AG08395 (cell line): ENCODE measurements at places on chromosomes 12 and 14.

GRCh38 chr12:13727707-13728195, 253.7 kb downstream of the GRIN2B start:
- DNase-seq, result no peak

- no peak for DNase-seq
Measured at GRCh38 chr12:123867141-123867540, 105.0 kb downstream of the DNAH10 start.

DNA sequence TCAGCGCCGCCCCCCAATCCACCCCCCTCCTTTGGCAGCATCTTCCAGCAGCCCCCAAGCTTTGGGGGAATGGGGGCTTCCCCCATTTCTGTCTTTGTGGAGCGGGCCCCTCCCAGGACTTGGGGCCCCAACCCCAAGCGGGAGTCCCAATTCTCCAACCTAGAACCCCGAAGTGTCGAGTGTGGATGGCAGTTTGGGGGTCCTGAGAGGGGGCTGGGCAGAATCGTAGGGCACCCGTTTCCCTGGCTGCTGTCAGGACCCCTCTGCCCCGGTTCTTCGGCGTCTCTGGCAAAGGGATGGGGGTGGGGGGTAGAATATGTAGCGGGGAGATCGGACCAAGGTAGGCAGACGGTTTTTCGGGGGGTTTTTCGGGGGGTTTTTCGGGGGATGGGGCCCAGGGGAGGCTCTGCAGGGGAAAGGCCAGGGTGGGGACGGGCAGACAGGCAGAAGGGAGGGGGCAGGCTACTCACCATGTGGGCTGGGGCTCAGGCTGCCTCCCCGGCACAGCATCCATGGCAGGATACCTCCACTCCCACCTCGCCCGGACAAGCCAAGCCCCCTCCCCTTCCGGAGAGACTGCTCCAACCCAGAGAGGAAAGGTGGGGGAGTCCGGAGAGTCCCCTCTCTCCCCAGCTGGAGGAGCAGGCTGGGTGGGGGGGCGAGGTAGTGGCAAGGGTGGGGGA, 739 bp downstream of the JPH4 start:
- no peak for DNase-seq

DNA sequence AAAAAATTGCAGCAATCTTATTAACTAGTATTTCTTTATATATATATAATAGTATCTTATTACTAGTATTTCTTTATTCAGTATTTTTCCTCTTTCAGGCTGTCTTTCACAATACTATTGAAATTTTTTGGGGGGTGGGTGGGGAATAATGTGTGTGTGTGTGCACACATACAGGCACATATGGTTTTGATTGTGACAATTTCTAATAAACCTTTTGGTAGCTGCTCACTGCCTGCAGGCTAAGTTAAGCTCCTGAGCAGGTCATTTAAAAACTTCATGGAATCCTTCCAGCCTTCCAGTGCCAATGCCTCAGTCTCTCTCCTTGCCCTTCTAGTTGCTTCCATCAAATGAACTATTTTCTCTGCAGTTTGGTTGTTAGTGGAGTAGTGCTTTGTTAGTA, 490.1 kb downstream of the PCNX1 start:
- DNase-seq, result no peak

DNA sequence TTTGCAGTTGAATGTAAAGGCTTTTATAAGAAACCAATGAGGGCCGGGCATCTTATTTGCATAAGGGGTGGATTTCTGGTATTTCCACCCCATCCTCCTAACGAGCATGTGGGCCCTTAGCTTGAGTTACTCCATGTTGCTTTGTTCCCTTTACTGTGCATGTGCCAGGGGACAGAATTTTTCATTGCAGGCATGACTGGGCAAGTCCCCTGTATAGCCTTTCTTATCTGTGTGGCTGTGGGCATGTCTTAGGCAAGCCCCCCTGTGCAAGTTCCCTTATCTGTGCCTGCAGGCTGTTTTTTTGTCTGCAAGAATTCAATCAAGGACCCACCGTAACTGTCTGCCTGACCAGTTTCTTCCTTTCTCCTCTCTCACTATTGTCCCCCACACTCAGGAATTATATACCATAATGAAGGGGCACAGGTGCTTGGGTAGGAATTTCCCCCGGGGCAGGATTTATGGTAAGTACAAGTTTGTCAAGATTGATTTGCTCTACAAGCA, 152.2 kb upstream of the CNOT2 start:
- DNase-seq, result no peak

DNA sequence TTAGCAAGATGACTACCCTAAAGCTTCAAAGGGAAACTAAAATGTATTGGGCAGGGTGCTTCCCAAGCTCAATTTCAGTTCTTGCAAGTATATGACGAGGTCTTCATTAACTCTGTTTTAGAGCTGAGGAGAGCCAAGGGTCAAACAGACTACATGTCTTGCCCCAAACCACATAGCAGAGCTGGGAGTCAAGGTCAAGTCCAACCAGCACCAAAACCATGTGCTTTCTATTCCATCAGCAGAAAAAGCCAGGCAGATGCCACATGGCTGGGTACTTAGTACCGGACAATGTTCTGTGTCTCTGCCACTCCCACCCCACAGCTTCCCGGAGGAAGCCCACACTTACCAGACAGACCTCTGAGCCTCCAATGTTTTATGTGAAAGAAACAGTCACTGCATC, 17.6 kb downstream of the NID2 start:
- no peak for DNase-seq

DNA sequence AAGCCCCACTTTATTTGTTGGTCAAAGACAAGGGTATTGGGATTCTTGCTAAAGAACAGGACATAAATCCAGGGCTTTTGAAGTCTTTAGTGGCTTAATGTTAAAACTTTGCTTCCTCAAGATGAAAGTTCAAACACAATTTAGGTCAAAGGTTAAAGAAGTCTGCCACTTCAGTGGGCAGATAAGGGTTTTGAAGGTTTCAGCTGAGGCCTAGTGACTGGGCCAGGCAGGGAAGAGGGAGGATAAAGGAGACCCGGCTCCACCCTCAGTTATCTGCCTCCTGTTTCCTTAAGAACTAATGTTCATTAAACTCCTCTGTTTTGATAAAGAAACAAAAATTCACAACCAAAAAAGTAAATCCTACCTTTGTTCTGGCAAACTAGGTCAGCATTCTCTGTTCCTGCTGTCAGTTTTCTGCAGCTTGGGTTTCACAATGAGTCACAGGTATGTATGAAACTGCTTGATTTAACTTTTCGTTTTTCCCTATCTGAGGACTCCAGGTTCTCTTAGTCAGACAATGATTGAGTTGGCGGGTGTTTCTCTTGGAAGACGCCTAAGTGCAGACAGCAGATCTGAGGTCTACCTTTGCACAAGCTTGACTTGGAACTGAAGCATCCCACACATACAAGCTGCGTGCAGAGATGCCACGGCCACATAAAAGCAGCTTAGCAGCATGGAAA, 208.3 kb downstream of the EXOC5 start:
- DNase-seq, result no peak

- DNase-seq, result no peak
Measured at GRCh38 chr12:86260183-86260582, 4.0 kb upstream of the MGAT4C start.

GRCh38 chr12:85825746-85826145, 10.5 kb downstream of the RASSF9 start:
- no peak for DNase-seq

GRCh38 chr14:50008562-50008961, 107.8 kb downstream of the VCPKMT start:
- no peak for DNase-seq

DNA sequence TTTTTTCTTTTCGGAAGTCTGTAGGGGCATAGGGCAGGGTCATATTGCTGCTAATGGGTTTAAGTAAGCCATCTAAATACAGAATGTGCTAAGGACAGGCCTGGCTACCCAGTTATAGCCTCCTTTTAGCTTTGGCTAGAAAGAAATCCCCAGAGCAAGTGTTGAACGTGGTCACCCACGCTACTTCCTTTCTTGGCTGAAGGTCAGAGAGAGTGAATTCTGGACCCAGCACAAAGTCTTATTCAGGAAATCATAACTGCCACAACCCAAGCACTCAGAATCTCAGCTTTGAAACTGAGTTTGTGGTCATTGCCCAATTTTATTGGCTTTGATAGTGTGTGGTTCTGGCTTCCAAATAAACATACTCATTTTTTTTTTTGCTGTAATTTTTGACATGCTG, 542.1 kb upstream of the ATP2B1 start:
- DNase-seq, result no peak

GRCh38 chr12:94625531-94625930, 24.8 kb downstream of the TMCC3 start:
- no peak for DNase-seq

- DNase-seq, result no peak
Measured at GRCh38 chr12:16072678-16073077, 161.5 kb downstream of the DERA start.

DNA sequence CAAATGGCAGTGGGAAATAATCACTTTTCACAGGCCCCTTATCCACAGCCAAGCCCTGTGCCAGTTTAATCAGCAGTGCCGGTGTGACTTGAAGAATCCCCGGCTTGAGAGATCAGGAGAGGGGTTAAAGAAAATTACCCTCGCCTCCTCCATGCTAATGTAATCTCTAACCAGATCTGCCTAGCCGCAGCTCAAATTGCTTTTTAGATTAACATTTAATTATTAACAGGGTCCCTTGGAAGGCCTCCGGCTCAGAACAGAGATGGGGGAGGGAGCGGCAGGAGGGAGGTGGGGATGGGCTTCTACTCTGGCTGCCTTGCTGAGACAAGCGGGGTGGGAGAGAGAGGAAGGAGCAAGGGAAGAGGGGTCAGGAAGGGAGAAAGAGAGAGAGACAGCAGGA, 24.0 kb downstream of the FAM222A start:
- DNase-seq, result no peak

- DNase-seq, result no peak
Measured at GRCh38 chr12:24573621-24574020, 375.3 kb downstream of the BCAT1 start.
